ENCODE measurements at places on chromosomes 1 and 21. TPM values are rescaled to one million over a fixed set of nuclear protein-coding genes. Genes with fewer than 3 reads are reported as not detected.
A peak's percentile ranks its signal among the peaks of the same experiment; 100 is the strongest.

GRCh38 chr1:101410048-101410878 lies 173.4 kb downstream of the S1PR1 start:
- peak; percentile 83 for DNase-seq

KAZN gene
- total RNA-seq = 2.3 TPM

DNA sequence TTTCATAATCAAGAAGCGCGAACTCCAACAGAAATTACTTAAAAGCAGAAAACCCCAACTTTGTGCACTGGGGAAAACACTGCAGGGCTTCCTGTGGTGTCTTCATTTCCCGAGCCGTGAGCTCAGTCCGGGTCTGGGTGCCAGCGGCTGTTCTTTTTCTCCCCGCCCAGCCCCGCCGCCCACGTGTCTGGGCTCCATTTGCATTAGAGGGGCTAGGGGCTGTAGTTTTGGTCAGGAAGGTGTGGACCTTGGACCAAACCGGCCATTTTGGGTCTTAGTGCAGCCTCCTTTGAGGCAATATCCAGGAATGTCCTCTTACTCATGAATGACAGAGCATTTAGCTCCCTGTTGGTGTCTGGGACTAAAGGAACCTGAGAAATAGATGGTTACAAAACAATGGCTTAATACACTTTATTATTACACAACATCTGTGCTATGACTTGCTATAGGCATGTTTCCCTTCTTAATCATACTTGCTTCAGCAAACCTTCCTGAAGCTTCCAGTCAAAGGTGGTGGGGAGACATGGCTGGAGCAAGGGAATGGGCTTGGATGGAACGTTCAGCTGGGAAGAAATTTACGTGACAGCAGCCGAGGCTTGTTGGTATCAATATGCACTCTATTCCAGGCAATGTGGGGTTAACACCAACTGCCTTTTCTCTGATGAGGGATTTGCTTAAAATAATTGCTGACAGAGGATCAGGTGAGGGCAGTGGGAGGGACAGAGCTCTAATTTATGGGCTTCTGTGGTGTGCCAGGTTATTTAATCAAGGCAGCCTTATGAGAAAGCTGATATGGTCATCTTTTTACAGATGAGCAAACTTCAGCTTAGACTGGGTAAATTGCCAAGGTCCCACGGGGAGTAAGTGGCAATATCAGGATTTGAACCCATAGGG lies 1.1 kb downstream of the AGTRAP start:
- DNase-seq = peak; percentile 56

GRCh38 chr1:196466654-196467053 lies 141.6 kb downstream of the KCNT2 start:
- DNase-seq = no peak

GRCh38 chr1:230215031-230215430 lies 148.0 kb downstream of the GALNT2 start:
- peak; percentile 95 for DNase-seq

- DNase-seq = no peak
These were observed 84.7 kb downstream of the DISP3 start for GRCh38 chr1:11563560-11564069.

- DNase-seq = no peak
These were observed 1.3 kb upstream of the SLC30A1 start for GRCh38 chr1:211580303-211580687.

DNA sequence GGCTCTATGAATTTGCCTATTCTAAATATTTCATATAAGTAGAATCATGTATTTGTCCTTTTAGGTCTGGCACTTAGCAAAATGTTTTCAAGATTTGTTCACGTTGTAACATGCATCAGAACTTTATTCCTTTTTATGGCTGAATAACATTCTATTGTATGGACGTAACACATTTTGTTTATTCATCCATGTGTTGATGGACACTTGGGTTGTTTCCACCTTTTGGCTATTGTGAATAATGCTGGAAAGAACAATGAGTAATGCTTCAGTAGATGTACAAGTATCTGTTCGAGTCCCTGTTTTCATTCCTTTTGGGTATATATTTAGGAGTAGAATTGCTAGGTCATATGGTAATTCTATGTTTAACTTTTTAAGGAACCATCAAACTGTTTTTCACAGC lies 24.7 kb downstream of the SLC35A3 start:
- DNase-seq = no peak

ALX3 gene
- total RNA-seq = not detected

- DNase-seq = no peak
These were observed 19.7 kb upstream of the LAPTM5 start for GRCh38 chr1:30777060-30777903.

DENND2D gene
- total RNA-seq = 2.6 TPM

DNA sequence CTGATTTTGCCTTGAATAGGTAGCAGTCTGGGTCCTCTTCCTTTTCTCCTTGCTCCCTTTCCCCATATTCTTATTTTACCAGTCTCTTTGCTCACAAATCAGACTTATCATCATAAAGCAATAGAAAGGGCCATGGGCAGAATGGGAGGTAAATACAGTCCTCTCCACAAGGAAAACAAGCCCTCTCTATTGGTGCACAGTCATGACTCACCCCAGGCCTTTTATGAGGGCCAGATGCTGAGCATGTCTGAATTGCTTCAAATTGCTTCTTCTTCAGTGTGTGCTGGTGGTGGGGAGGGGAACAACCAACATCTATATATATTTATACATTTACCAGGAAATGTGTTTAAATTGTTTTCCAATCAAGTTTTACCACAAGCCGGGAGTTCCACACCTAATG lies 75.2 kb downstream of the GFI1 start:
- peak; percentile 3 for DNase-seq

DNA sequence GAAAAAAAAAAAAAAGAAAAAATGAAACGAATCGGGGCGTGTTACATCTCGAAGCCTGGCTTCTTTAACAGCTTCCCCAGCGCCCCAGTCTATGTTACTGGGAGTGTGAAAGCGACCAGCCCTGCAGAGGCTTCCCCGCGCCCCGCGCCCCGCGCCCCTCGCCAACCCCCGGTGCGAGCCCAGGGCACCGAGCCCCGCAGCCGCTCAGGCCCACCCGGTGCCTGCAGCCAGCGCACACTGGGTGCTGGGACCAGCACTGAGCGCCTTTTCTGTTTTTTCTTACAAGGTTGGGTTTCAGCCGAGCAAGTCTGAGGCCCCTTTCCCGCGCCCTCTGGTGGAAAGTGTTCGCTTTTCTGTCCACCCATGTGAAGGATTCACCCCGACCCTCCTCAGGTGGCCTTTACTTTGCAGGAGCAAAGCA lies 42.1 kb upstream of the ZNF496 start:
- peak; percentile 67 for DNase-seq

SLC5A9 gene
- not detected for total RNA-seq

- no peak for DNase-seq
These were observed 3.4 kb downstream of the SEMA6C start for GRCh38 chr1:151143057-151143435.

DNA sequence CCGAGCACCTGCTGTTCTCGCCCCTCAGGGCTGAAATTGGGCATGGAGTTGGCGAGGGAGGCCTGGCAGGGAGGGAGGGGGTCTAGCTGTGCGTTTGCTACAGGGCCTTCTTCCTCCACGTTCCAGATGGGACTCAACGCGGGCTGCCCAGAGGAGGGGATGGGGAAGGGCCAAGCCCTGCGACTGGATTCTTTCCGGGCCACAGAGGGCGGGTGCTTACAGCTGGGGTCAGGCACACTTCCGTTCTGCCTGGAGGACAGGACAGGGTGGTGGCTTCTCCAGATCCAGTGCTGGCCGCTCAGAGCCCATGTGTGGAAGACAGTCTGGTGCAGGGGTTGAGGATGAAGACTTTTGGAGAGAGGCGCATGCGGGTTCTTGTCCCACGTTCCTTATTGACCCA lies 90.0 kb downstream of the EDEM3 start:
- no peak for DNase-seq

- no peak for DNase-seq
These were observed 13.6 kb downstream of the FMO5 start for GRCh38 chr1:147211577-147211976.

GRCh38 chr1:241101622-241102021 lies 255.4 kb downstream of the RGS7 start:
- DNase-seq = no peak

OR2AK2 gene
- not detected for total RNA-seq

GRCh38 chr1:93448292-93448982 lies 519 bp downstream of the FNBP1L start:
- peak; percentile 37 for DNase-seq

- no peak for DNase-seq
These were observed 37.0 kb downstream of the MAN1C1 start for GRCh38 chr1:25653558-25653957.

DNA sequence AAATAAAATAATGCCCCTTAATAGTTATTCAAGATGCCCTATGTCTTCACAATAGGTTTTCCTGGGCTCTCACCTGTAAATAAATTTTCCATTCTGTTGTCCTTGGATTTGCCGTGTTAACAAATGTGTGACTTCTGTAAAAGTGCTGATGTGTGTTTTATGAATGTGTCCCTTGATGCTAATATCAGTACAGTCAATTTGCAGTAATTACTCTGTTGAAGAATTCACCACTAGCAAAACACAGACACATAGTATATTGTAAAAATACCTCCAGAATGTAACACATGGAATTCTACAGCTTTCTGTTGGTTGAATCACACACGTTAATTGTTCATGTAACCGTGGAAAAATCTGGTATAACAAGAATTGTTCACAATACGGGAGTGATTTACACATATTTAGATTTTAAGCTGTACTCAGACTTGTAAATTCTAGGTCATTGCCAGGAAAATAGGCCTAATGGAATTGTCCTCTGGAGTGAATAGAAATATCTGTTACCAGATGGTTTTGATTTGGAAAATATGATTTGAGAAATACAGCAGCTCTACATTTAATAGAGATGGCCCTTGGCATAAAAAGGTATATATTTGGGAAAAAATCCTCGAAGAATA lies 36.7 kb upstream of the KCNK2 start:
- no peak for DNase-seq

ITLN2 gene
- total RNA-seq = not detected

DNA sequence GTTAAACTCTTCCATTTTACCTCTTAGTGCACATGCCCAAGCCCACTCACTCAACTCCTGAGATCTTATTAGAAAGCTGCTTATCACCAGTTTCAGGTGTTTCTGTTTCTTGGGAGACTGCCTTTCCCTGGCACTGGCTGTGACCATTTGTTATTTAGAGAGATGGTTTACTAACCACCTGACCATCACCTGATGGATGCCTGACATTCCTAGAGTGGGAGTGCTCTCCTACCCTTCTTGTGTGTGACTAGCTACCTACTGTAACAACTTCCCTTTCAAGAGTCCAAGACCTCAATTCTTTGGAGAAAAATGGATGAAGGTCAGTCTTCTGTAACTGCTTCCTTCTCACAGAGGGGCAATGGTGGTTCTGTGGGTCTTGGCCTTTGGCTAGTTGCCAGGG lies 755.2 kb upstream of the ADAMTS5 start:
- DNase-seq = no peak

DNA sequence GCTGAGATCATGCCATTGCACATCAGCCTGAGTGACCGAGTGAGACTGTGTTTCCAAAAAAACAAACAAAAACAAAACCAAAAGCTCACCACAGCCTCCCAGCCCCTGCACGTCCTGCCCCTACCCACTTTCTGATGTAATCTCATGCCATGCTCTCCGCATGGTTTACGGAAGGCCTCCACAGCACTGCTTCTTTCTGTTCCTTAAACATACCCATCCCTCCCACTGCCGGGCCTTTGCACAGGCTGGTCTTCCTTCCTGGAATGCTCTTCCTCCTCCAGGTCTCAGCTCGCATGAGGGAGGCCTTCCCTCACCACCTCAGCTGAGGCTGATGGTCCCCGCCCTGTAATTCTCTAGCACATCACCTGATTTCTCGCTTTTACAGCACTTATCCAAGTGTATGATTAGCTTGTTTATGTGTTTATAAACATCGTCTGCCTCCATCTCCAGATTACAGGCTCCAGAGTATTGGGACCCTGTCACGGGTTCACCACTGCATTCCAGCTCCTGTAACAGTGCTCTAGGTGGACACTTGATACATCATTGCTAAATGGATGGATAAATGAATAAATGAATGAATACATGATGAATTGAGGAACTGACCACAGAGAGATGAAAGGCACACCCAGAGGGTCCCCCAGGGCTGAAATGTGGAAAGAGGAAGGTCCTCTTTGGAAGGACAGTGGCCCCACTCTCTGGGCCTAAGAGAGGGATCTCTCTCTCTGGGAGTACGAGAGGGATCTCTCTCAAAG lies 22.1 kb downstream of the TCEA3 start:
- no peak for DNase-seq

FCRL2 gene
- total RNA-seq = not detected

NBPF6 gene
- not detected for total RNA-seq

- DNase-seq = peak; percentile 44
These were observed 66.3 kb upstream of the PPP2R5A start for GRCh38 chr1:212218911-212219310.

BLACAT1 gene
- not detected for total RNA-seq

Data from dermis blood vessel endothelial cell (primary cell).